Cardiac muscle cell (in vitro differentiated cells and primary cell): ENCODE measurements at places on chromosomes 5 and 9. TPM values are rescaled to one million over a fixed set of nuclear protein-coding genes. Genes with fewer than 3 reads are reported as not detected.

Gene SLC34A3
- 0.25 TPM in 1 of 2 replicates, not detected in the other for total RNA-seq

Gene DDX31
- total RNA-seq = 9.1 and 15.8 TPM in 2 replicates

Gene PLPPR1
- total RNA-seq = 0.42 and 0.98 TPM in 2 replicates

Gene TAF1L
- 0.09 TPM in 1 of 2 replicates, not detected in the other for total RNA-seq

Gene FAM81B
- not detected in 2 replicates for total RNA-seq

Gene IL5
- total RNA-seq = not detected in 2 replicates

Gene PCDHGA10
- 4.5 and 7.3 TPM in 2 replicates for total RNA-seq

Gene SPRY4
- 10.0 and 11.0 TPM in 2 replicates for total RNA-seq

Gene EDIL3
- 5.1 and 7.7 TPM in 2 replicates for total RNA-seq

Gene INSYN2B
- total RNA-seq = 3.9 and 9.3 TPM in 2 replicates

Gene CNTNAP3
- total RNA-seq = 0.88 and 1.0 TPM in 2 replicates

Gene CCDC171
- total RNA-seq = 2.9 and 4.5 TPM in 2 replicates

Gene LARP1
- 70.6 and 97.8 TPM in 2 replicates for total RNA-seq

Gene GLDC
- total RNA-seq = 0.98 and 3.3 TPM in 2 replicates

Gene PKD2L2
- not detected in 2 replicates for total RNA-seq

Gene NR6A1
- 12.8 and 19.8 TPM in 2 replicates for total RNA-seq

Gene FIBCD1
- total RNA-seq = 0.39 and 4.0 TPM in 2 replicates

Gene ITGA2
- total RNA-seq = 1.4 and 2.3 TPM in 2 replicates

Gene SNX2
- total RNA-seq = 26.9 and 31.0 TPM in 2 replicates

Gene HSPB3
- total RNA-seq = 45.4 and 79.4 TPM in 2 replicates

Gene FOXD4
- total RNA-seq = 0.81 and 1.5 TPM in 2 replicates

Gene COL23A1
- total RNA-seq = 19.7 and 43.0 TPM in 2 replicates

Gene REEP2
- 42.2 and 56.6 TPM in 2 replicates for total RNA-seq
